ENCODE measurements at places on chromosomes 6 and 20.

DNA sequence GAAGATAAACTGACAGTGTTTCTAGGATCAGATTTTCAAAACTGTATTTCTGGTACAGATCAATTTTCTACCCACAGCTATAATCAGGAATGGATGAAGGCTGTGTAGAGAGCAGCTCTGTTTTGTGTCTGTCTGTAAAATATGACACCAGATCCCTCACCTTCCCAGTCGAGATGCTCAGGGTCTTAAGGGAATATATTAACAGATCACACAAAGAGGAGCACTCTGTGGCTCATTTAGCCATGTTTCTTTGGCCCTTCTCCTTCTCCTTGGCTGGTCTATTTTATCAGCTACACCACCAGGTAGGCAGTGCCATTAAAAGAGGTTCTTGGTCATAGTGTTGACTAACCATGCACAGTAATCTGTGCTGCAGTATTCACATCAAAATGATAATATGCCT, 82.6 kb downstream of the PREP start:
- DNase-seq = no peak

GRCh38 chr6:25410102-25410501, 130.9 kb downstream of the CARMIL1 start:
- no peak for DNase-seq

- DNase-seq = no peak
Observed at GRCh38 chr6:148274809-148275208, 67.8 kb upstream of the SASH1 start.

GRCh38 chr6:147508866-147509608, 547 bp downstream of the SAMD5 start:
- DNase-seq = no peak

GRCh38 chr6:33116841-33117711, 41.3 kb downstream of the HLA-DPB1 start:
- DNase-seq = no peak

DNA sequence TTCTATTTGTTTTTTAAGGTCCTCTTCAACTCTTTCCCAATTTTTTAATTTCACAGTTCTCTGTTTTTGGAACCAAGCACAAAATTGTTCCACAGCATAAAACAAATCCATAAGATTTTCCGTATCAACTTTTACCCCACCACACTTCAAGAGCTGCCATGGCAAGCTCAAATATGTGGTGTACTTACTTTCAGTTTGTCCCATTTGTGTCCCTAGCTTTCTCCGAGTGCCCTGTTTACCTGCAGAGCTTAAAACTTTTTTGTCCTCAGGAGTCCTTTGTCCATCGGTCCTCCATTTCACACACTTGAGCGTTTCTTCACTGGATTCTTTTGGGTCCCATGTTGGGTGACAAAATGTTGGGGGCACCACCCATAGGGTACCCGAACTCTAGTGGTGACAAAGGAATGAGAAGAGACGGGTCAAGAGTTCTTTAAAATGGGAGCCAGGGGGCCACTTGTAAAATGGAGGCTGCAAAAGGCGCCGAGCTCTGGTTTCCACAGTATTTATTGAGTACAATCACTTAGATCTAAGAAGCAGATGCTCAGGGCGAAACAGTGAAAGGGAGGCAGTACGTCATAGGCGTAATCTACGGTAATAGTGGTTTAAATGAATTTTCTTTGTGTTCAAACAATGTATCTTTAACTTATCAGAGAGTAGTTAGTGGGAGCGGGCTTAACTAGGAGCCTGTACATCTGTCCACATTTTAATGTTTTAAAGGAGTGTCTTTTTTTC, 39.8 kb upstream of the SERINC1 start:
- no peak for DNase-seq

GRCh38 chr6:33571637-33572316, 8.3 kb downstream of the BAK1 start:
- DNase-seq = no peak

All from NCI-H2081 (cell line).